ENCODE measurements at places on chromosomes 4 and X.

DNA sequence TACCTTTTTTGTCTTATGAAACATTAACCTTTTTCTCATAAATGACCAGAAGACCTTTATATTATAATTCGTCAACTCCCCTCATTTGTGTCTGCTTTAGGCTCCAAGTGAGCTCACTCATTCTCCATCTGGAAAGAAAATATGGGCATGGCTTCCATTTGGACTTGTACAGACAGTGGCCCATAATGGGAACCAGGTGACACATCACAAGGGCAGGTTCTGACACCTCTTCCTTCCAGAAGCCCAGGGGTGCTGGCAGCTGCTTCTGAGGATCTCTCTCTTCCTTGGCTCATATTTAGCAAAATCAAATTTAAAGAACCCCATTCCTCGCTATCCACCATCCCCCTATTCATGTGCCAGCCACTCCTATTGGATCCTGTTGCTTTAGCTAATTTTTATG, 69.6 kb downstream of the CD38 start:
- no peak for DNase-seq

GRCh38 chrX:119325456-119325855, 73.7 kb upstream of the SLC25A43 start:
- no peak for DNase-seq

DNA sequence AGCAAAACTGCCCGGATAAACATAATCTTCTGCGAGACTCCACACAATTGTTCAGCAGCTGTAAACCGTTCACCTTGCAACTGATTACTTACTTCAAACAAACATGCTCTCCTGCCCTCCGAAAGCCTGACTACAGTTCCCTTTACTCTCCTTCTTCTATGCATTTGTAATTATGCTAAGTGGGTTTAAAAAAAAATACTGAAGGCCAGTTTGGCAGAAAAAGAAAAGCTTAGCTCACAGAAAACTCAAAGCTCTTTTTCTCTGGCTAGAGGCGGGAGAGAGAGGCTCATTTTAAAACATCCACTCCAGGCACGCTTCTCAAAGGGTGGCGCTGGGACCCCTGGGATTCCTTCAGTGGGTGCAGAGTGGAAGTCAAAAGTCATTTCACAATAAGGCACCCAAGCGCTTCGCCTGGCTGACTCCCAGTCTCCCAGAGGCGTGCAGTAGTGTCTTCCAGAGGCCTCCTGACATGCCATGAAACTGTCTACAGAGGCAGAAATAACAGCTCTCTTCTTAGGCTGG, 1.9 kb downstream of the DHRSX start:
- DNase-seq, result no peak

DNA sequence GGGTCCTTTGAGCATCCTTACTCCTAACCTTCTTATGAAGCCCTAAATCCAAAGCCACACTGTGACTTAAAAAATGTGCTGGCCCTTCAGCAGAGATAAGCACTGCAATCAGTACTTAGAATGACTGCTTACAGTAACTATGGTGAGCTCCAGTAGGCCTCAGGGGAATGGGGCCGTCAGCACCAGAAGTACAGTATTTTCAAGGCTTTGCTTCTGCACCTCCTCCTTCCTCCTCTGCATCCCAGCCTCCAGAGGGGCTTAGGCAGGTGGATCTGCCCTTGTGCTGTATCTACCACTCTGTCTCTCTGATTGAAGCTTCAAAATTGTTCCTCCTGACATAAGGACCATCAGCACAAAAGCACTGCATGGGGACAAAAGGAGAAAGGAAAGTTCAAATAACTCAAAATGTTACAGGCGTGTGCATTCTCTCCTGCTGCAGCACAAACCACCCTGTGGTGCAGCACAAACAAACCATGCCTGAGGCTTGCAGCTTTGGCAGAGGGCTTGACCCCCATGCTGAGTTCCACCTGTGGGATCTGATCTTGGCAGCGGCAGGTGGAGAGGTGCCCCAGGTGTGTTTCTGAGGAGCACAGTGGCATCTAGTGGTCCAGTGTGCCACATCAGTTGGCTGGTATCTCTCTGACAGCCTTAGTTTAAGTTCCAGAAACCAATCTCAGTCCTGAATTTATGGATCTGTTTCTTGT, 164.7 kb downstream of the SOWAHB start:
- DNase-seq, result peak; percentile 33

All from NCI-H510A (cell line).